ENCODE measurements at places on chromosomes 5 and 9.

DNA sequence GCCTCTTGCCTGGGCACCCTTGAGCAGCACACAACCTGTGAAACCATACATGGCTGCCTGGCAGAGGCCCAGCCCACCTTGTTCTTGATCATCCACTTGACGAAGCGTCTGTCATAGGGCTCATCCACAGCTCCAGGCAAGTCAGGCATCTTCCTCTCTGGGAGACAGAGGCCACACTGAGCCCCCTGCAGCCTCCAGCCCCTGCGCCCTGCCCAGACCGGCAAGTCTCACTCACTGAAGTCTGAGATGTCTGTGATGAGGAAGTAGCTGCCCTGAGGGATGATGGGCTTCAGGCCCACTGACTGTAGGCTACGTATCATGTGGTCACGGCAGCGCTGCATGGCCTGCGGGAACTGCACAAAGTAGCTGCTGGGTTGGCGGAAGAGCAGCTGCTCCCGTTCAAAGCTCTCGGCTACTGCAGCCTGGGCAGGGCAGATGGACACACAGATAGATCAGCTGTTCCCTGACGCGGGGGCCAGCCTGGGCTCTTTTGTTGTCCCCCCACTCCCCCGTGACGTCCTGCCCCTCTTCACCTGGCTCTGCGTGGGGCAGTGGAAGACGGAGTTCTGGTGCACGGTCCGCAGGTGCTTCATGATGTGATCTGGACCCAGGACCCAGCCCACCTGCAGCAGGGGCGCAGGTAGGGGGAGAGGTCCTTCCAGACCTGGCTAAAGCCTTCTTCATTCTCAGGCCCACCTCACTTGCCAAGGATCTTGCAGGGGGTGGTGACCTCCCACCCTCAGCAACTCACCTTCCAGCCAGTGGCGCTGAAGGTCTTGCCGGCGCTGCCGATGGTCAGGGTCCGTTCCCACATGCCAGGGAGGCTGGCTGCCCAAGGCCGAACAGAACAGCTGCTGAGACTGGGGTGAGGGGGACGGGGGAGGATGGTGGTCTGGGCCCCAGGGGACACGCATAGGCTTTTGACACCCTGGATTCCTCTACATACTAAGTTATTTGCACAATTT lies 5.9 kb upstream of the SPOUT1 start:
- no peak for DNase-seq

DNA sequence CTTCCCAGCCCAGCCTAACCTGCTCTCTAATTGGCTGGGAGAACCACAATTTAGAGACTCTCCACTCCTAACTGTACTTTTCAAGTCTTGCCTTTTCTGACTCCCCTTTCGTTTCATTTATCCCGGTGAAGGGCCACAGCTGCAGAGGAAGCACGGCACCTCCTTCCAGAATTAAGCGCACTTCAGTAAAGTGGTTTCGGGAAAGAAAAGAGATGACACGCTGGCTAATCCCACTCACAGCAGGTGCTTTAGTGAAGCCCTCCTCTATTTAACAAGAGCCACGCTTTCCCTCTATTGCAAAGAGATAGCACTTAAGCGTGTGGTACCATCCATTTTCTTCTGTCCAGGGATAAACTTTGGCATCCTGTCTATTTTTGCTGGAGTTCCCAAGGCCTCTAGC lies 4.8 kb downstream of the DNAH5 start:
- no peak for DNase-seq

DNA sequence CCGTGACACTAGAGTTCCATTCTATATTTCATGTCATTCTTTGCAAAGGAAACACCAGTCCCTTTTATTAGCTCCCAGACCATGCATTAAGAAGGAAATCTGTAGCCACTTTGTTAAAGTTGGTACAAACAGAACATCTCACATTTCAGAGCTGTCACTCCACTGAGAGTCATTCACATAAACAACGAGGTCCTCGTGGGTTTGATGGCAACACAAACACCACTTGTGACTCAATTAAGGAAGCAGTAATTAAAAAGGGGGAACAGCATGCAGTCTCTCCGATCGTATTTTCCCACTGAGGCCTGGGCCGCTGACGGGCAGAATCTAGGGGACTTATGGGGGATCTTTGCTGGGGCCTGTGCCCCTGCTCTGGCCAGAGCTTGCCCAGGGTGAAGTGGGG lies 94.2 kb upstream of the ZNF618 start:
- no peak for DNase-seq

DNA sequence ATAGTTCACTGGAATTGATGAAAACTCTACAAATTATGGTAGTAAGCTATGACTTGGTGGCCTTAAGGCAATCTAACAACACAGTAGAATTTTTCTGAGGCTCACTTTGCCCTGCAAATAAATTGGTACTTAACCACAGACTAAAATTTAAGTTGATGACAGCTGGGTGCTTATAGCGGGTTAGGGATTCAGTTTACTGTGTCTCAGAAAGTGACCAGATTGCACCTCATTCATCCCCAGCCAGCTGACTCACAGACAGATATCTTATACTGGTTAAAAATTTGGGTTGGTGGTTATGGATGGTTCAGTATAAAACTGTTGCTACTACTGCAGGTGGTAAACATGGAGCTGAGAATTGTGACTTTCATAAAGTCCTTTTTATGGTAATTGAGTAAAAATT lies 2.8 kb downstream of the CKS2 start:
- DNase-seq: no peak

- peak; percentile 65 for DNase-seq
Measured at GRCh38 chr5:140481758-140482157, 65.7 kb upstream of the EIF4EBP3 start.

DNA sequence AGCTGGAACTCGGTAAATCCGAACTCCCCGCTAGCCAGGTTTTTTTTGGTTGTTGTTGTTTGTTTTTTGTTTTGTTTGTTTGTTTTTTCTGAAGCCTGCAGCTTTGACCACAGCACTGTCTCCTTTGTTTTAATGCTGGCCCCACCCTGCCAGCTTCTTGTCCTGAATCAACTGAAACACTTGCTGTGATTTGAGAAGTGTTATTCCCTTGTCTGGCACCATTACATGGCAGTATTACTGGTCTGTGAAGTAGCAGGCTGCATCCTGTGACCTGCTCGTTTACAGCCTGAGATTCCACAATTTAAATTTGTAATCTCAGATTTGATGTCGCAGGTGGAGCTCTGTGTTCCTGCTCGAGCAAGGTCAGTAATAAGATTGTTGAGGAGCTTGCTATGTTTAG lies 1.4 kb upstream of the SLC36A2 start:
- no peak for DNase-seq

- no peak for DNase-seq
Measured at GRCh38 chr5:50853151-50853550, 186.7 kb downstream of the PARP8 start.

- no peak for DNase-seq
Measured at GRCh38 chr5:115096034-115096769, 73.5 kb downstream of the TRIM36 start.
